ENCODE measurements at places on chromosomes 1 and 21.

GRCh38 chr1:203860396-203861025 lies 888 bp upstream of the SNRPE start:
- no peak for DNase-seq

DNA sequence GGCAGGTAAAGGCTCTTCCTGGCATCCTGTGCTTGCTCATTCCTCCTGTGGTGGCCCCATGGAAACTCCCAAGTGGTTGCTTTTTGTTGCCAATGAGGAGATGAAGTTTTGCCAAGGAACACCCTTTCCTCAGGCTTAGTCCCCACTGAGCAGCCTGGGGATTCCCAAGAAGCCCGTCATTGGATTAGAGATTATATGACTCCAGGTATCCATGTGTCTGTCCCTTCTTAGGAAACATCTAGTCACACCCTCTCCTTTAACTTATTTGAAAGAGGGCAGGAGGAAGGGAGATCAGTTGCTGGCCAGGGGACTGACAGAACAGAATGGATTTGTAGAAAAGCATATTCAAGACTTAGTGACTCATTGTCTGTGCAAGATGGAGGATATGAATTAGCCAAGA lies 3.8 kb upstream of the LCE3A start:
- no peak for DNase-seq

- DNase-seq, result no peak
Measured at GRCh38 chr1:5744911-5745799, 247.1 kb downstream of the NPHP4 start.

DNA sequence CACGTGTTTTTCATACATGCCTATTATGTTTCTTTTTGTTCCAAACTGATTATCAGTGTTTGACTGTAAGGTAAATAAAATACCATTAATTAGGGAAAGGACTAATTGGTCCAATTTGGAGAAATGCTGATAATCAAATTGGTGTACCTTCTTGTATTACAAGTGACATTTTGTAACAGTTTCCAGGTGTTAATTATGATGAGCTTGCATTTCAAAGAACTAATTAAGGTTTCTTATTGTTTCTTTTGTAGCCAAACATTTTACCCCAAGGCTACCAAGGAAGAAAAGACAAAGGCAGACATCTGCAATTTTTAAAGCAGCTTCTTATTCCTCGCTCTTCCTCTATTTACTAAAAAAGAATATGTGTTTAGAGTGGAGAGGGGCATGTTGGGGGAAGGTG lies 88.7 kb upstream of the GRIK1 start:
- DNase-seq, result no peak

GRCh38 chr1:190578017-190578416 lies 100.4 kb upstream of the BRINP3 start:
- DNase-seq, result no peak

DNA sequence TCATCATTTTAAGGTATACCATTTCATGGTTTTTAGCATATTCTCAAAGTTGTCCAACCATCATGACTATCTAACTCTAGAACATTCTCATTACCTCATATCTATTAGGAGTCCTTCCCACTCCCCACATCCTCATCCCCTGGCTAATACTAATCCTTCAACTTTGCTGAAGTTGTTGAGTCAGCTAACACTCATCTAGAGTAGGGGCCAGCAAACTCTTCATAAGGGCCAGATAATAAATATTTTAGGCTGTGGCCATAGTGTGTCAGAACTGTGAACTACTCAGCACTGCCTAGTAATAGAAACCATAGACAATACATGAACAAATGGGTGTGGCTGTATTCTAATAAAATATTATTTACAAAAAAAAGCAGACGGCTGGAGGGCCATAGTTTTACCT lies 43.0 kb downstream of the TOR3A start:
- no peak for DNase-seq

DNA sequence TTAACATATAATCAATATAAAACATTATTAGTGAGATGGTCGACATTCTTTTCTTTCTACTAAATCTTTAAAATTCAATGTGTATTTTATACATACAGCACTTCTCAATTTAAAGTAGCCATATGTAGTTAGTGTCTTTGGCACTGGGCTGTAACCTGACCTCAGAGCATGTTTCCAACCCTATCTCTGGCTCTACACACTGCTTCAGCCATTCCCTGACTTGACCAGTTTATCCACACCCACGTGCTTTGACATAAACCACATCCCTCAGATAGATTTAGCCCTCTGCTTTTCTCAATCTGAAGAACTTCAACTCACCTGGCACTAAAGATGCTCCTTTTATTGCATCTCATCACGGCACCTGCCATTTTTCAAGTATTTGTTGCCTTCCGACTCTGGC lies 58.3 kb downstream of the RGS2 start:
- no peak for DNase-seq

DNA sequence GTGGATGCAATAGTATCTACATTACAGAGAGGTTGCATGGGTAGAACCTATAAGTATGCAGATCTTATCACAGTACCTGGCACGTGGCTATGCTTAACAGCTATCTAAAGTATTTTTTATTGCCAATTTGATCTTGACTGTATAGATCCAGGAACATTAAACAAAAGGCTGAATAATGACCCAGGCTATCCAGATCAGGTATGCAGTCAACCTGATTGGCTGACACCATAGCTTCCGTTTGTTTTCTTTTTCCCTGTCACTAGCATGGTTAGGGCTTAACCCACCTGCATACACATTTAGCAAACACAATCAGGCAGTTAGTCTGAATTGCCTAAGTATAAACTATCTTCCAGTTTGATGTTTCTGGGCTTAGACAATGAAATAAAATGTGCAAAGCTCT lies 264.9 kb upstream of the PLXNA2 start:
- DNase-seq, result no peak

DNA sequence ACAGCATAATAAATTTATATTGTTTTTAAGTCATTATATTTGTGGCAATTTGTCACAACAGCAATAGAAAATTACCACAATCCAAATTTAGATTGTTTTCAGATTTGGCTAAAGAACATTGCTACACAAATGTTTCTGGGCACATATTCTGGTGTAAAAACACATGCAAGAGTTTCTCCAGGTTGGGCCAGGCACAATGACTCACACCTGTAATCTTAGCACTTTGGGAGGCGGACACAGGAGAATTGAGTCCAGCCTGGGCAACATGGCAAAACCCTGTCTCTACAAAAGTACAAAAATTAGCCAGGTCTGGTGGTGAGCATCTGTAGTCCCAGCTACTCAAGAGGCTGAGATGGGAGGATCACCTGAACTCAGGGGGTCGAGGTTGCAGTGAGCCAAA lies 8.4 kb downstream of the ERO1B start:
- no peak for DNase-seq

Measured in stimulated activated CD4-positive, alpha-beta T cell treated with anti-CD3 and anti-CD28 coated beads, Interleukin-15, amount 100 ng/mL, for 48 hours (primary cell).